Adrenal gland (tissue), 19 donors: ENCODE measurements at places on chromosomes 5 and 9. TPM values are rescaled to one million over a fixed set of nuclear protein-coding genes. Genes with fewer than 3 reads are reported as not detected.

DNA sequence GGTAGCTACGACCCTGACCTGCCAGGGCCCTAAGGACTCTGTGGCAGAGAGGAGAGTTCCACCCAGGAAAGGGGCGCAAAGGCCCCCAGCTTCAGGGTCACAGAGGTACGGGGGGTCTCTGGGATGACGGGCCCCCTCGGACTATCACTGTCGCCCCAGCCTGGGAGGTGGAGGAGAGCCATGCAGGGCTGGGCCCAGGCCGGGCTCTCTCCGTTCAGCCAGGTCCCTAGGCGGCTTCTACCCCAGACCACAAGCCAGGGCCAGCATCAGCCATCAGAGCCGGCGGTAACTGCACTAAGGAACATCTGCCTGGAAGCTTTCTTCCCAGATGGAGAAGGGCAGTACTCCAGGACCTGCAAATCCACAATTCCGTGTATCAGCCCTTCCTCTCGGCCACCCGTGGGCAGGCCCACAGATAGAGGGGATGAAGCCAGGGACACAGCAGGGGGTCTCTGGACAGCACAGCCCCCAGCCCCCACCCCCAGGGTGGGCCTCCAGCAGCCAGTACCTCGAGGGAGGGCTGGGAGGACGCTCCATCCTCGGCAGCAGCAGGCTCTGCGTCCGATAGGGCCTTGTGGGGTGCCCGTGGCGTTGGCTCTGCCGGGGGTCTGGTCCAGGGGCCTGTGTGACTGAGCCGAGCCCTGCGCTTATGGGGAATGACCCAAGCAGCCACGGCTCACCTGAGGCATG is 38.4 kb downstream of the NACC2 start:
- no peak overlapping the region for H3K4me3 ChIP-seq
- H3K27ac ChIP-seq: no peak overlapping the region
- no peak for DNase-seq
- no peaks in the 10 kb centered on the region for H3K27me3 ChIP-seq

Gene GFM2
- 40.2 TPM for total RNA-seq

DNA sequence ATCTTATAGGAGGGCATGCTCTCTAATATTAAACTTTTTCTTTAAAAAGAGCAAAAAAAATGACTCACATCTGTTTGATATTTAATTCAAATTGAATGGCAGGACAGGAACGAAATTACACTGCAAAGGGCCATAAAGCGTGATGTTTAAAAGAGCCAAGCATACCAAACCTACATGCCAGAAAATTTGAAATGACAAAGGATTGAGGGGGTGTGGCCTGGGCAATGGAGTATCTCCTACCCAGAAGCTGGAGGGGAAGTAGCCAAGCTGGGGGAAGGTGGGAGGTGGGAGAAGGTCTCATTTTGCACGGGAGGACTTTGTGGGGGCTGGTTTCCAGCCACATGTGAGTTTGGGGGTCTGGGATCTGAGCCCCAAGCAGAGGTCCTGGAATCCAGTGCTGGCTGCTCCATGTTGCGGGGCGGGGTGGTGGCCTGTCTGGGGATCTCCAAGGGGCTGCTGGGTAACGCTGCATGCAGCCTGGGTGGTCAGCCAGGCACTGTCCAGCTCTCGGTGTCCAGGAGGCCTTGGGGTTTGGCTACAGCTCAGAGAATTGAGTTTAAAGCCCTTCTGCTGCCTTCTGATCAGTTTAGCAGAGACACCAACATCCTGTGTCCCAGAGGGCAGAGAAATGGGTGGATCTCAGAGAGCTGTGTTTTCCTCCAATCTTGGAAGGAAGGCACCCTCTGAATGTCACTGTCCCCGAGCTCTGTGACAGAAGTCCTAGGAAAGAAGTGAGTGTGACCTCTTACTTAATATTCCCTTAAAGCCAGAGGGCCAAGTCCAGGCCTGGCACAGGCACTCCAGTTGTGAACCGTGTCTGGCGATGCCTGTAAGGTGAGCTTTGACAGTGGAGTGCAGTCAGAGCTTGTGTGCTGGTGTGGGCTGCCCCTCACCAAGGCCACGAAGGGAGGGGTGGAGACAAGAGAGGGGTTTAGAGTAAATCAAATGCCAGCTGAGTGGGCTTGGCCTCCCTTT is 7.6 kb downstream of the DCANP1 start:
- H3K4me3 ChIP-seq: no peak overlapping the region
- H3K27me3 ChIP-seq: peaks cover 4% of the 10 kb centered on the region
- DNase-seq: no peak
- H3K27ac ChIP-seq: no peak overlapping the region
- no peaks in the 10 kb centered on the region for H3K36me3 ChIP-seq

GRCh38 chr9:85727500-85727899 is 14.3 kb downstream of the AGTPBP1 start:
- H3K36me3 ChIP-seq: no peaks in the 10 kb centered on the region
- H3K27ac ChIP-seq: no peak overlapping the region
- peaks cover 12% of the 10 kb centered on the region for H3K4me1 ChIP-seq
- H3K4me3 ChIP-seq: no peak overlapping the region
- no peak for DNase-seq

Gene CCDC192
- not detected for total RNA-seq

Gene HSDL2
- 100 TPM for total RNA-seq

Gene CATSPER3
- total RNA-seq: 1.1 TPM

DNA sequence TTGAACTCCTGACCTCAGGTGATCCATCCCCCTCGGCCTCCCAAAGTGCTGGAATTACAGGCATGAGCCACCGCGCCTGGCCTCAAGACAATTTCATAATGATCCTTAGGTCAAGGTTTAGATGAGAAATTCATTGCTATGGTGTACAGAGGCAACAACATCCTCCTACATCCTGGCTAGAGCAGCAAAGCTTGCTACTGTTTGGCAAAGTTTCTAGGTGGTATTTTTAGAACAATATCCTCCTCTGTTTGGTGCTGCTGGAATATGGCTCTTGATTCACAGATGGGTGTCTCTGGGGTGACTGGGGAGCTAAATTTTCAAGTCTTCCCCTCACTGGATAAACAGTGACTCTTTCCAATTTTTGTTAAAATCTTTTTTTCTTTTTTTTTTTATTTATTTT is 30.6 kb downstream of the CRHBP start:
- H3K36me3 ChIP-seq: no peaks in the 10 kb centered on the region
- peaks cover 7% of the 10 kb centered on the region for H3K4me1 ChIP-seq
- no peaks in the 10 kb centered on the region for H3K27me3 ChIP-seq
- H3K4me3 ChIP-seq: no peak overlapping the region
- H3K27ac ChIP-seq: no peak overlapping the region
- DNase-seq: no peak

GRCh38 chr5:1431896-1432295 is 13.3 kb downstream of the SLC6A3 start:
- no peaks in the 10 kb centered on the region for H3K36me3 ChIP-seq
- H3K4me3 ChIP-seq: no peak overlapping the region
- DNase-seq: no peak
- no peaks in the 10 kb centered on the region for H3K4me1 ChIP-seq
- H3K27ac ChIP-seq: no peak overlapping the region

GRCh38 chr5:150497274-150497988 is 10.5 kb upstream of the NDST1 start:
- no peaks in the 10 kb centered on the region for H3K27me3 ChIP-seq
- peak overlapping the region; percentile 69 for H3K27ac ChIP-seq
- peak; percentile 96 for DNase-seq
- H3K4me1 ChIP-seq: peaks cover 69% of the 10 kb centered on the region
- no peaks in the 10 kb centered on the region for H3K36me3 ChIP-seq
- no peak overlapping the region for H3K4me3 ChIP-seq

GRCh38 chr5:163867324-163867723 is 361.9 kb downstream of the MAT2B start:
- H3K36me3 ChIP-seq: no peaks in the 10 kb centered on the region
- no peak overlapping the region for H3K4me3 ChIP-seq
- H3K27me3 ChIP-seq: no peaks in the 10 kb centered on the region
- no peaks in the 10 kb centered on the region for H3K4me1 ChIP-seq

GRCh38 chr5:54109626-54110330 is 200.6 kb downstream of the ARL15 start:
- no peak overlapping the region for H3K27ac ChIP-seq
- H3K36me3 ChIP-seq: no peaks in the 10 kb centered on the region
- H3K27me3 ChIP-seq: no peaks in the 10 kb centered on the region

GRCh38 chr5:63085561-63085960 is 506.9 kb downstream of the LRRC70 start:
- H3K27ac ChIP-seq: no peak overlapping the region
- H3K36me3 ChIP-seq: no peaks in the 10 kb centered on the region
- H3K4me1 ChIP-seq: no peaks in the 10 kb centered on the region
- no peaks in the 10 kb centered on the region for H3K27me3 ChIP-seq
- no peak for DNase-seq

DNA sequence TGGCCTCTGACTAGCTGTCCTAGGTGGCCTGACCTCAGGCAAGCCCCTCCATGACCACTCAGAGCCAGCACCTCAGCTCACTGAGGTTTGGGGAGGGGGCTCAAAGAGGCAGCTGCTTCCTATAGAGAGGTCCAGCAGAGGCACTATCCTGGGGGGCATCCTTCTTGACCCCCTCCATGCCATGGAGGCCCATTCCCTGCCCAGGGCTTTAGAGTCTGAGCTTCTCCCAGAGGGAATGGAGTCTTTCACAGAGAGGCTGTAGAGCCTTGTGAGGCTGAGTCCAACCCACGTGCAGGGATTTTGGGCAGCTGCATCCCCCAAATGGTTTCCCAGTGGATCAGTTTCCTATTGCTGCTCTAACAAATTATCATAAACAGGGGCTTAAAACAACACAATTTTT is 16.9 kb downstream of the IRF1 start:
- no peak for DNase-seq
- no peak overlapping the region for H3K27ac ChIP-seq
- no peaks in the 10 kb centered on the region for H3K36me3 ChIP-seq
- no peaks in the 10 kb centered on the region for H3K27me3 ChIP-seq
- H3K4me3 ChIP-seq: no peak overlapping the region
- peaks cover 13% of the 10 kb centered on the region for H3K4me1 ChIP-seq

Gene GPX3
- total RNA-seq: 51.1 TPM

- no peak within 1 kb of the TSS for H3K4me3 ChIP-seq
- no peaks in the 10 kb centered on the region for H3K4me1 ChIP-seq
- peaks cover 9% of the 10 kb centered on the region for H3K27me3 ChIP-seq
- no peaks in the 10 kb centered on the region for H3K36me3 ChIP-seq
Measured at GRCh38 chr5:141172381-141173204, at the start of gene PCDHB7. Gene PCDHB7 (plus strand): TSS chr5:141172644. CDS start chr5:141172836, 192 bp downstream.

DNA sequence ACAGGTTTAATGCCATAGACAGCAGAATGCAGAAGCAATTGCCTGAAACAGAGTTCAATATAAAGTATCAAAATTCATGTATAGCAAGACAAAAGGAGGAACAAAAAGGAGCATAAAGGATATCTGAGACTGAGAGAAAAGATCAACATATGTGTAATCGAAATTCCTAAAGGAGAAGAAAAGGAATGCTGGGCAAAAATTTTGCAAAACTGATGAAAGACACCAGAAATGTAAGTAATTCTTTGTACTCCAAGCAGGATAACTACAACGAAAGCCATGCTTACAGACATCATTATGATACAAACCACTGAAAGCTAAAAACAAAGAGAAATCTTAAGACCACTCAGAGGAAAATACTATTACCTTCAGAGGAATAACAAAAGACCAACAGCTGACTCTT is 72.8 kb upstream of the MTAP start:
- DNase-seq: no peak
- no peak overlapping the region for H3K4me3 ChIP-seq
- H3K27me3 ChIP-seq: no peaks in the 10 kb centered on the region
- H3K36me3 ChIP-seq: no peaks in the 10 kb centered on the region
- no peak overlapping the region for H3K27ac ChIP-seq
- H3K4me1 ChIP-seq: no peaks in the 10 kb centered on the region

- H3K36me3 ChIP-seq: no peaks in the 10 kb centered on the region
- H3K27ac ChIP-seq: no peak overlapping the region
- no peaks in the 10 kb centered on the region for H3K27me3 ChIP-seq
- no peaks in the 10 kb centered on the region for H3K4me1 ChIP-seq
Measured at GRCh38 chr5:69084195-69084594, 9.6 kb upstream of the SLC30A5 start.

GRCh38 chr9:123517512-123517911 is 161.5 kb downstream of the CRB2 start:
- H3K36me3 ChIP-seq: no peaks in the 10 kb centered on the region
- H3K27ac ChIP-seq: no peak overlapping the region
- no peaks in the 10 kb centered on the region for H3K4me1 ChIP-seq
- H3K27me3 ChIP-seq: no peaks in the 10 kb centered on the region

Gene EQTN
- total RNA-seq: not detected

GRCh38 chr9:18795947-18796671 is 236.9 kb downstream of the SAXO1 start:
- H3K4me1 ChIP-seq: no peaks in the 10 kb centered on the region
- H3K27ac ChIP-seq: no peak overlapping the region
- DNase-seq: peak; percentile 19
- H3K27me3 ChIP-seq: no peaks in the 10 kb centered on the region
- H3K36me3 ChIP-seq: no peaks in the 10 kb centered on the region
- no peak overlapping the region for H3K4me3 ChIP-seq

Gene DNAJA1
- total RNA-seq: 139 TPM

Gene OLFM1
- 48.0 TPM for total RNA-seq

- no peak for DNase-seq
- H3K36me3 ChIP-seq: no peaks in the 10 kb centered on the region
- H3K27ac ChIP-seq: no peak overlapping the region
- no peaks in the 10 kb centered on the region for H3K4me1 ChIP-seq
Measured at GRCh38 chr5:155402927-155403640, 389.5 kb downstream of the KIF4B start.

GRCh38 chr5:23208959-23209431 is 298.4 kb upstream of the PRDM9 start:
- H3K27me3 ChIP-seq: no peaks in the 10 kb centered on the region
- H3K36me3 ChIP-seq: no peaks in the 10 kb centered on the region
- H3K27ac ChIP-seq: no peak overlapping the region

- H3K4me1 ChIP-seq: peaks cover 12% of the 10 kb centered on the region
- no peak overlapping the region for H3K4me3 ChIP-seq
- H3K27me3 ChIP-seq: no peaks in the 10 kb centered on the region
Measured at GRCh38 chr9:35349287-35349990, 140.5 kb upstream of the RUSC2 start.

GRCh38 chr5:96140084-96140483 is 178.4 kb upstream of the ELL2 start:
- H3K4me1 ChIP-seq: no peaks in the 10 kb centered on the region
- H3K36me3 ChIP-seq: no peaks in the 10 kb centered on the region
- DNase-seq: no peak
- H3K27me3 ChIP-seq: no peaks in the 10 kb centered on the region

Gene SAXO1
- total RNA-seq: 0.23 TPM

DNA sequence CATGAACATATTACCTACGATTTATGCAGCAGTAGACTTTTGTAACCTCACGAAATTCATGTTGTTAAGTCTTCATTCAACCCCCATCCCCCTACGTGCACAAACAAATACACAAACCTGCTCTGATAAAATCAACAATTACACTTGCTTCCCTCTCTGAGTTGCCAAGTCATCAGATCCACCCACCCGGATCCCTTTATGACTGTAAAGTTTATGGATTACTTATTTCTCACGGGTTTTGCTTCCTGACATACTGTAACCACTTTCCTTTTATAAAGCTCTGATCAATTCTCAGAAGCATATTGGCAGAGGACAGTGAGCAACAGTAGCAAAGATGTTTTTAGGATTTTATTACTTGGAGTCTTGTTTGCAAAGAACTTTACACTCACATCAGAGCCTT is 70.5 kb downstream of the MLLT3 start:
- DNase-seq: no peak
- H3K4me1 ChIP-seq: peaks cover 13% of the 10 kb centered on the region
- no peaks in the 10 kb centered on the region for H3K36me3 ChIP-seq
- no peak overlapping the region for H3K4me3 ChIP-seq
- H3K27ac ChIP-seq: no peak overlapping the region

- H3K27ac ChIP-seq: no peak overlapping the region
- no peak for DNase-seq
- H3K4me1 ChIP-seq: no peaks in the 10 kb centered on the region
- H3K36me3 ChIP-seq: no peaks in the 10 kb centered on the region
- no peak overlapping the region for H3K4me3 ChIP-seq
Measured at GRCh38 chr5:170651604-170652277, 131.8 kb upstream of the GABRP start.
